ENCODE measurements at places on chromosomes 13 and 19.

- DNase-seq = no peak
Observed at GRCh38 chr19:7927605-7928333, 1.8 kb upstream of the CTXN1 start.

- DNase-seq = no peak
Observed at GRCh38 chr13:109088624-109088917, 459.2 kb downstream of the MYO16 start.

DNA sequence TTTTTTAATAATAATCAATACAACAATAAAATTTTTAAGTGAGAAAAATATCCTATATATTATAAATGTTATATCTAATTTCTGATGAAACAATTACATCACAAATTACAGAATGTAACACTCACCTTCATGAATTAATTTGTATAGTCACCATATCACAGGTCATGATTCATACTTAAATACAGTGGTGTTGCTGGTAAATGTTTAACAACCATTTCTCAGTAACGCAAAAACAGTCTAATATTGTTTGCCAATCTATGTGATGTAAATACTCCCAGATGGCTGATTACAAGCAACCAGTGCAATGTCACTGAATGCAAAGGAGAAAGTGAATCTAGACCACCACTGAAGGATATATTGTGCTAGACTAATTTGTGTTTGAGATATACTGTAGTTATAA, 97.5 kb downstream of the DIAPH3 start:
- no peak for DNase-seq

- DNase-seq = no peak
Observed at GRCh38 chr13:52366291-52366690, 39.7 kb downstream of the THSD1 start.

- no peak for DNase-seq
Observed at GRCh38 chr19:44943801-44944249, 1.8 kb downstream of the APOC4 start.

- DNase-seq = no peak
Observed at GRCh38 chr13:89852570-89852969, 1494.9 kb upstream of the MIR17HG start.

GRCh38 chr13:98456413-98456845, 120.5 kb downstream of the STK24 start:
- no peak for DNase-seq

DNA sequence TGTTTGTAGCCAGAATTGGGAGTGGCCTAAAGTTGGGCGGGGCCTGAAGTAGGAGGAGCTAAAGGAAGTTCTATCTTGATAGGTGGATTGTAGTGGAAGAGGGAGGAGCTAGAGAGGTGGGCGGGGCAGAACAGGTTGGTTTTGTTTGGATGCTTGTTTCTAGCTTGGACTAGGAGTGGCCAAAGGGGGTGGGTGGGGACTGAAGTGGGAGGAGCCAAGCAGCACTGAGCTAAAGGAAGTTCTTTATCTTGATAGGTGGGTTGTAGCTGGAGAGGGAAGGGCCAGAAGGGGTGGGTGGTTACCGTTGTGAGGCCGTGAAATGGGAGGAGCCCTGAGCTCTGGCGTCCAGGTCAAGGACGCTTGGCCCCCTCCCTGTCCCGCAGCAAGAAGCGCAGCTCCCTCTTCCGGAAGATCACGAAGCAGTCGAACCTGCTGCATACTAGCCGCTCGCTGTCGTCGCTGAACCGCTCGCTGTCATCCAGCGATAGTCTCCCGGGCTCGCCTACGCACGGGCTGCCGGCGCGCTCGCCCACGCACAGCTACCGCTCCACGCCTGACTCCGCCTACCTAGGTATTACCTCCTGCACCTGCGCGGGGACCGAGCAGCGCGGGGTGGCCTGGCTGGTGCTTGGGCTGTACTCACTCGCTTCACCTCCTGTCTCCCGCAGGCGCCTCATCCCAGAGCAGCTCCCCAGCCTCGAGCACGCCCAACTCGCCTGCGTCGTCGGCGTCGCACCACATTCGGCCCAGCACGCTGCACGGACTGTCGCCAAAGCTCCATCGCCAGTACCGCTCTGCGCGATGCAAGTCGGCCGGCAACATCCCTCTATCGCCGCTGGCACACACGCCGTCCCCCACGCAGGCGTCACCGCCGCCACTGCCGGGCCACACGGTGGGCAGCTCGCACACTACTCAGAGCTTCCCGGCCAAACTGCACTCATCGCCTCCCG, 8.0 kb downstream of the DNASE2 start:
- DNase-seq = no peak

- DNase-seq = no peak
Observed at GRCh38 chr13:27966641-27967202, 2.4 kb downstream of the CDX2 start.

DNA sequence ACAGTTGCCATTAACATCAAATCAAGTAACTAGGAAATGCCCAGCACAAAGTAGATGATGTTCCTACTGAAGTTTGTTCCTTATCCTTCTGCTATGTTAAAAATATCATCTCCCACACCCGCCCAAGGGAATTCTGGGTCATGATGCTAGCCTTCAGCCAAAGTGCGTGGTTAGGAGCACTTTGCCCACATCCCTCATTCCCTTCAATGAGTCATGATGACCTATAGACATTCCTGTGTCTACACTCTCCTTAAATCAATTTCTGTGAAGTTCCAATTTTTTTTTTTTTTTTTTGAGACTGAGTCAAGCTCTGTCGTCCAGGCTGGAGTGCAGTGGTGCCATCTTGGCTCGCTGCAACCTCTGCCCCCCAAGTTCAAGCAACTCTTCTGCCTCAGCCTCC, 17.0 kb downstream of the RXFP2 start:
- DNase-seq = no peak

DNA sequence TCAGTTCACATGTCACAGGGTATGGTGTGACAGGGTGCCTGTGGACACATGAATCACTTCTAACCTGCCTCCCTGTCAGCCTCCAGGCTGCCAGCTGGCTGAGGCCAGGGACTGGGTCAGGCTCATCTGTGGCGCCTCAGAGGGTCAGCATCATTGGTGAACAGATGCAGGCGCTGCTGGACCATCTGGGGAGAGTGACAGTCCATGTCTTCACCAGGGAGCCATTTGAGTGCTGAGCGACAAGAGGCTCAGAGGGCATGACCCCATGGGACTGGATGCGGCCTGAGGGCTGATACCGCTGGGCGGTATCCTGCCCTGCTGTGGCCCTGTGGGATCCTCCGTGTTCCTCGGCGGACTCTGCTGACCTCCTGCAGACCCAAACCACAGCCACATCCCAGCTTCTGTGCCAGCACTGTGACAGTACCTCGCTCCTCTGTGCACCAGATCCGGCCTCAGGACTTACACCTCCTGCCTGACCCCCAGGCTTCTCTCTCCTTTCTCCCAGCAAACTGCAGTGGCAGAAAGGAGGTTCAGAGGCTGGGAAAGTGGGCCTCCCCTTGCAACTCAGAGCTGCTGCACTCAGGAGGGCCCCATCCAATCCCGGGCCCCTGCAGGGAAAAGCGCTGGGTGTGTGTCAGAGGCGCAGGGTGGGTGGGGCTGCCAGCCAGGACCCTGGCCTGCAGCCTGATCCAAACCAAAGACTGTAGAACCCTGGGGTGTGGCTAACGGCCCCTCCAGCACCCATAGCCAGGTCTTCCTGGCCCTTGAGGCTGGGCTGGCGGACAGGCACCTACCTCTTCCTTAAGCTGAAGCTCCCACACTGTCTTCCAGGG, 10.2 kb downstream of the ACTMAP start:
- no peak for DNase-seq

GRCh38 chr19:13010992-13011652, 15.8 kb downstream of the NFIX start:
- no peak for DNase-seq

DNA sequence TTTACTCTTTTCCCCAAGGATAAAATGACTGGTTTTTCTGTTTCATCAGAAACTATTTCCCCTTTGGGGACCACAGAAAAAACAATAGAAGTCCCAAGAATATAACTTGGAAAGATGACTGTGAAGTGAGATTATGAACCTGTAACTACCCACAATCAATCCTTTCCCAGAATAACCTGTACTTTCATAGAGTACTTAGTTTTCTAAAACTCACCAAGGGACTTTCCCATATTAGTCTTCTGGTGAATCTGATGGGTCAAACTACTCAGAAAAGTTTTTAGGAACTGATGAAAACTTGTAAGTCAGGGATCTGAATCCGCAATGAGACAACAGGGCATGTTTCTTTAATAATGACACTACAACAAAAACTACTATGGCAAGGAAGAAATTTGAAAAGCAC, 62.6 kb downstream of the STK24 start:
- DNase-seq = no peak

- DNase-seq = no peak
Observed at GRCh38 chr13:45950386-45951000, 98.9 kb upstream of the SIAH3 start.

DNA sequence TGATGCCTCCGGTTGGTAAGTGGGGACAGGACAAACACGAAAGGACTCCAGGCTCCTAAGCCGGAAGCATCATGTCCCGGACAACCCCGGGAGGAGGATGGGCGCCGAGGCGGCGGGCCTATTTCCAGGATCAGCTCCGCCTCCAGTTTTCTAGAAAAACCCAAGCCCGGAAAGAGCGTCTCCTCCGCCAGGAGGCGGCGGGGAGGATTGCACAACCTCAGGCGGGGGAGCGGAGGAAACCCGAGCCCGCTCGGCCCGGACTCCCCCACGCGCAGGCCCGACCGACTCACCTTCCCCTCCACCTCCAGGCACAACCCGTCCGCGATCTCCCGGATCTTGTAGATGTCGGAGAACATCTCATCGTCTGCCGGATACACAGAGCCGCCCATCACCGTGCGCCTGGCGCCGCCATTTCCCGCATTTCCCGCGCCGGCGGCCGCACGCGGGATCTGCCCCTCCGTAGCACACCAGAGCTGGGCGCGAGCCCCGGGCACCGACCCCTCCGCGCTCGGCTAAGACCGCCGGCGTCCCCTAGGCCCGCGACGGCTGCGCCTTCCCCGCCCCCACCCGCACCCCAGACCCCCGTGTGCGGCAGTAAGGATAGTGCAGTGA, 455 bp downstream of the TPT1 start:
- peak; percentile 78 for DNase-seq

GRCh38 chr13:44895953-44896335, 93.3 kb downstream of the NUFIP1 start:
- no peak for DNase-seq

- DNase-seq = no peak
Observed at GRCh38 chr19:12825254-12826131, 8.9 kb downstream of the RTBDN start.

DNA sequence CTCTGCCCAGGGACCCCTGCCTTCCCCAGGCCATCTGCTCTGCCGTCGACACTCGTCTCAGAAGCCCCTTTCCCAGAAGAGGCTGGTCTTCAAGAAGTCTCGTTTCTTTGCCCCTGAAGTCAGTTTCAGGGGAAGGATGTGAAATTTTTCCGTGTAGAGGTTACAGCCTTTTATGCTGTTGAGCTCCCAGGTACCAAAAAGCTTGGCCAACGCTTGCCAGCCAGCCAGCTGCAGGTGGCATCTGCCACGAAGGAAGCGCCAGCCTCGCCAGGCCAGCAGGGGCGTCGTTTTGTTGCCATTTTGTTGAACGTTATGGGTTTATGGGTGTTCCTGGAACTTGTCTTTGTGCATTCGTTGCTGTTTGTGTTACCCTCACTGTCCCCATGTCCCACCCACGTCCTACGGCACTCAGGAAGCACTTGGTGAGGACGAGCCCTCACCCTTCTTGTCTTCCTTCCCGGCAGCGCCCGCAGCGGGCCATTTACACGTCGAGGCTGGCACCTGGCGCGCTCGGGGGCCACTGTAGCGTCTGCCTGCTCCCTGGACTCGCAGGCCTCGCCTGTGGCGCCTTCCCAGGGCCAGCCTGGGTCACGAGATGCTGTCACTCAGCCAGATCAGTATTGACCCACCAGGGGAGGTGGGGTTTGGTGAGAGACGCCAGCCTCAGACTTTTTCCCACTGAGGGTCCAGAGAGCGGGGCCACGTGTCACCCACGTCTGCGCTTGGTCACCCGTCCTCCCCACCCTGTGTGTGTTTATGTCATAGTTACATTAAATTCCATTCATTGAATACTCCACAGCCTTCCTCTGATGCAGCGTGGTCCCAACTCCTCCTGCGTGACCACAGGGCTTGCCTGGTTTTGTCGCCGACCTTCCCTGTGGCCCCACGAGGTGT, 37.1 kb downstream of the AP1M1 start:
- no peak for DNase-seq

DNA sequence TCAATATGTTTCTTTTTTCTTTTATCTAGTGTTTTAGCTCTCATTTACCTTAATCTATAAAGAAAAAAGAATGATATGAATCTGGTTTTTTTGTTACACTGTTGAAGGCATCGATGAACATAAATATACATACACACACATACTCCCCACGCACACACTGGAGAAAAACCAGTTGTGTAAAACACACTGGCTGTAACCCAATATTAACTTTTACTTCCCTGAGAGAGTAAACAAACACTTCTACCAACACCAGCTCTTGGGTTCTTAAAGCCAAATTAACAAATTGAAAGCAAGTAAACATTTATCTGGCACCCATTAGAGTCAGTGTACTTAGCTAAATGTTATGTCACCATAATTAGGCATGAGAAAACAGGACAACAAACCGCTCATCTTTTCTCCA, 145.7 kb downstream of the ABCC4 start:
- no peak for DNase-seq

GRCh38 chr13:93767180-93767916, 540.7 kb downstream of the GPC6 start:
- DNase-seq = no peak

- no peak for DNase-seq
Observed at GRCh38 chr19:1847684-1848398, 442 bp downstream of the REXO1 start.

GRCh38 chr19:44574186-44574950, 39.0 kb upstream of the IGSF23 start:
- no peak for DNase-seq

DNA sequence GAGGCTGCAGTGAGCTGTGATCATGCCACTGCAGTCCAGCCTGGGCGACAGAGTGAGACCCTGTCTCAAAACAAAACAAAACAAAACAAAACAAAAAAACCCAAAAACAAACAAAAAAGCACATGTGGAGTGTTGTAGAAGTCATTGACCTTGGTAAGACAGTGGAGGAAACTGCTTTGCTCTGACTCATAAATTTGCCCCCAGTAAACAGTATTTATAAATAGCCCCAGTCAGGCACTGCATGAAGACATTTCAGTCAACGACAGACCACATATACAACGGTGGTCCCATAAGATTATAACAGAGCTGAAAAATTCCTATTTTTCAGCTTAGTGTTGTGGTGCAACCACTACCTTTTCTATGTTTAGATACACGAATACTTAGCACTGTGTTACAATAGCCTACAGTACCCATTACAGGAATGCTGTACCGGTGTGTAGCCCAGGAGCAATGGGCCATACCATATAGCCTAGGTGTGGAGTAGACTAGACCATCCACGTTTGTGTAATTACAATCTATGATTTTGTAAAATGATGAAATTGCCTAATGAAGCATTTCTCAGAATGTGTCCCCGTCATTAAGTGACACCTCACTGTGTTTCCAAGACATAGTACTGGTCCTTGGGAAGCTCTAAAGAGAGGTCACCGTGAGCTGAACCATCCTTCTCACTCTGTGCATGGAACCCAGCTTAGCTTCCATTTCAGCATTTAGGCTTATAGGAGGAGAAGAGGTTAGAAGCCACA, 1.1 kb downstream of the ARL11 start:
- no peak for DNase-seq

DNA sequence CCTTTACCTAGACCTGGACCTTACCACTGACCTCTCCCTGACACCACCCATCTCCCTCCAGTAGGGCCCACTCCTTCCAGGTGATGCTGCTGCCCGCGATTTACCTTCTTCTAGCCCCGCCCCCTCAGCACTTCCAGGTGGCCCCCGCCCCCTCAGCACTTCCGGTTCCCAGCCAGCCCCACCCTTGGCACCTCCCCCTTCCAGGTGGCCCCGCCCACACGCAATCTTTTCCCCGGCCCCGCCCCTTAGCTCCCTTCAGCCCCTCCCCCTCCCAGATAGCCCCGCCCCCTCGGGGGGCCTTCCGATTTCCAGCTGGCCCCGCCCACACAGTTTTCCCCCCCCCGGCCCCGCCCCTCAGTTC, 586 bp downstream of the LIG1 start:
- peak; percentile 35 for DNase-seq

Measured in NCI-H446 (cell line).